ENCODE measurements at places on chromosomes 12 and 14.

GRCh38 chr14:40494483-40494882, 1062.2 kb upstream of the FBXO33 start:
- no peak for DNase-seq

- DNase-seq: no peak
Measured at GRCh38 chr12:65602253-65602609, 222.1 kb upstream of the HMGA2 start.

DNA sequence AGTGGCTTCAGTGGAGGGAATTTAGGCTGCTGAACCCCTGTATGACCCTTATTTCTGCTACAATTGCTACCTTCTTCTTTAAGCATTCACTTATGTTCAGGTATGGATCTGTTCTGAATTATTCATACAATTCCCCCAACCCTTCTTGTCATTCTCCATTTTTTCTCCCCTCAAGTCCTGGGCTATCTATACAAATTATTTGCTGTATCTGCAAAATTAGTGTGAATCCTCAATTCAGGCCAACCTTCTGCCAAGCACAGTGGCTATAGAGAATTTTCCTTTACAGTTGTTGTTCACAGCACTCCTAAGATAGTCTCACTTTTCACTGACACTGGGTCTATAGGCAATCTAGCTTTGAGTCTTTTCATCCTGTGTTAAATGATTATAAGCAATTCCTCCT, 119.2 kb upstream of the CNTN1 start:
- DNase-seq: no peak

DNA sequence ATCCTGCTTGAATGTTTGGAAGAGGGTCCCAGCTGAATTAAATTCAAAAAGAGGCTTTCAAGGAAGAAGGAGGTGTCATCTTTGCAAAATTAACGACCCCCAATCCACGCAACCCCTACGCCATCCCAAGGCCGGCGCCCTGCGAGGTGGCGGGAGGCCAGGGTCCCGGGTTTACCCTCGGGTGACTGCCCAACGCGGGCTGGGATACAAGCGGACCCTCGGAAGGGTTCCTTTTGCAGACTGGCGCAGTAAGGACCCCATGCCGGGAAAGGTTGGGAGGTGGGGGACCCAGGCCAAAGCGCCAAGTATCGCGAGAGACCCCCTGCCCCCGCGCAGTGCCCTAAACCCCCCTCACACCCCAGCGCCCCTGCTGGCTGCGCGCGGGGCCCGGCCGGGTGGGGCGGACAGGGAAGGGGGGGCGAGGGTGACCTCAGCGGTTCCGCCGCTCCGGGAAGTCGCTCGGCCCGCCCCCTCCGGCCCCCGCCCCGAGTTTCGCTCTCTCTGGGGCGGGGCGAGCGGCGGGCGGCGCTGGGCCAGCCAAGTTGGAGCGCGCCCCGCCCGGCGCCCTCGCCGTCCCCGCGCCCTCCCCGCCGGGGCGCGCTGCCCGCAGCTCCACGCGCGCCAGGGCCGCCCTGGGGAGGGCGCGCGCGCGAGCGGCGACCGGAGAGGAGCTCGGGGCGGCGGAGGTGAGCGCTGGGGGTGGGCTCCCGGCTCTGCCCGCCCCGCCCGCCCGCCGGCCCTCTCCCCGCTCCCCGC, 708 bp upstream of the ZBTB42 start:
- DNase-seq: peak; percentile 83
